ENCODE measurements at places on chromosomes 1 and 21.

DNA sequence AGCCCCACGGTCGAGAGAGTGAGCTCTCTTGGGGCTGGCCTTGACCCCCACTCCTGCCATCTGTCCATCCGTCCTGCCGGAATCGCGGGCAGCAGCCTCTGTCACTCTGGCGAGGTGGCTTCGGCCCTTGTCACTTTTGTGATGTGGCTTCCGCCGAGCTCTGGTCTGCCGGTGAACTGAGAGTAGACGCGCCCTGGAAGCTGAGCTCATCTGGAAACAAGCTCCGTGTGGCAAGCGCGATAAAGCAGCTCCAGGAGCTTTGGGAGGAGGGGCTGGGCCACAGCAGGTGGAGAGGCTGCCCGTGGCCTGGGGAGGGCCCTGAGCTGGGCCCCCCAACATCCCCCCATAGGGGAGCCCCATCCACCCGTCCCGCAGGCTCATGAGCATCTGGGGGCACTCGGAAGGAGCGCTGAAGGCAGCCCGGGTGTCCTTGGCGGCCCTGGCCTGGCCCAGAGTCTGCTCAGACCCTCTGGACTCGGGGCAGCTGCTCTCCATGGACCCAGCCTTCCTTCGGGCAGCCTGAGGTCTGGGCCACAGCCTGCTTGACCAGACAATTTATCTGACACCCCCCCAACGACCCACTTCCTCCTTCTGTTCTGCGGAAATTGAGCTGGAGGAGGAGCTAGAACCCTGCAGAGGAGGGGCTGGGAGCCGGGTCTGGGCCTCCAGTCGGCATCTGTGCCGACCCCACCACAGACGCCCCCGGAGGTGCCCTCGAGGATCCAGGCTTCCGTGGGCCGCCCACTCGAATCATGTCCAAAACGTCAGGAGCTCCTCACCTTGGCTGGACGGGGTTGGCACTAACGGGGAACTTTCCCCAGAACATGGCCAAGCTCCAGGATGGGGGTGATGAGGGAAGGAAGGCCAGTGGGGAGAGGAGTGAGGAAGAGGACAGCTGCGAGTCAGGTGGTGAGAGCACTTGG is 59.1 kb downstream of the SLC19A1 start:
- no peak for DNase-seq

DNA sequence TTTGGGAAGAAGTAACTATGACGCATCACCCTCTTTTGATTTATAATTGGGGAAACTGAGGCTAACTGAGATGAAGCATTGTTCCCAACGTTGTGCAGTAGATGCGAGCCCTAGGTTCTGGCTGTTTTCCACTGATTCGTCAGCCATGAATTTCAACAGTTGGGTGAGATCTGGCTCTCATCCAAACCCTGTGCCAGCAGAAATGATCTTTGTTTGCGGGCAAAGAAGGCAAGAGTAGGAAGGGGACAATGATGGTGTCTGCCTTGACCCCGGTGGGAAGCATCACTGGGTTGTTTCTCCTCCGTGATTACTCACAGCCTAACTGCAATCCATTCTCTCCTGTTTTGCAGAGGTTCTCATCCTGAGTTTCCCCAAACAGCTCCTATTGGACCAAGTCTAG is 142.3 kb downstream of the MIS18A start:
- DNase-seq, result no peak

DNA sequence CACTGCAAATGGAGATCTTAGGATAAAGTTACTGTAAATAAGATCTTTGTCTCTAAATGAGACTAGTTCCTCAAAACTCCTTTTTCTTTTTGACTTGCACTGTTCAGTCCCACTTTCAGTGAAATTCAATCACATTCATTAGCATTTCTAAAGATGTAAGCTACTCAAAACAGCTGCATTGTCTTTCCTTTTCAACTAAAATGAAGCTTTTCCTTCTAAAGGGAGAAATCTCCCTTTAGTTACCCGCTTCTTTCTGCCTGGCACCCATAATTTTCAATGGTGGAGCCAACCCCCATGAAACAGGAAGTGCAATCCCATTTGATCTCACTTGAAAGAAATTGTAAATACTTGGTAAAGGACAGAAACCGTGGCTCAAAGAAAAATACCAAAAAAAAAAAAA is 387.4 kb upstream of the PKN2 start:
- DNase-seq, result no peak

DNA sequence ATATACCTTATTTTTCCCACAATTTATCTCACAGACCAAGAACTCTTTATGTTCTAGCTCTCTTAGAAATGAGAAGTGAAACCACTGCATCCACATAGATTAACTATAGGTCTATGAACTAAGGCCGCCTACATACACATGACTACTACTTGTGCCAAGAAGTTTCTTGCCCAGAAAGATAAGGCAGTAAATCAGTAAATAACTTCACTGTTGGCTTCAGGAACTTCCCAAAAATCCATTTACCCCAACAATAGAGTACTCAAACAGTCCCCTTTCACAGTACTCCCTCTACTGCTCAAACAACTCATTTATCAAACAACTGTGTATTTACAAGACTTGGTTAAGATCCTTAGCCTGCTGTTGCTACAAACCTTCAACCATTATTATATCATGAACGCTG is 96.5 kb downstream of the NME7 start:
- no peak for DNase-seq

DNA sequence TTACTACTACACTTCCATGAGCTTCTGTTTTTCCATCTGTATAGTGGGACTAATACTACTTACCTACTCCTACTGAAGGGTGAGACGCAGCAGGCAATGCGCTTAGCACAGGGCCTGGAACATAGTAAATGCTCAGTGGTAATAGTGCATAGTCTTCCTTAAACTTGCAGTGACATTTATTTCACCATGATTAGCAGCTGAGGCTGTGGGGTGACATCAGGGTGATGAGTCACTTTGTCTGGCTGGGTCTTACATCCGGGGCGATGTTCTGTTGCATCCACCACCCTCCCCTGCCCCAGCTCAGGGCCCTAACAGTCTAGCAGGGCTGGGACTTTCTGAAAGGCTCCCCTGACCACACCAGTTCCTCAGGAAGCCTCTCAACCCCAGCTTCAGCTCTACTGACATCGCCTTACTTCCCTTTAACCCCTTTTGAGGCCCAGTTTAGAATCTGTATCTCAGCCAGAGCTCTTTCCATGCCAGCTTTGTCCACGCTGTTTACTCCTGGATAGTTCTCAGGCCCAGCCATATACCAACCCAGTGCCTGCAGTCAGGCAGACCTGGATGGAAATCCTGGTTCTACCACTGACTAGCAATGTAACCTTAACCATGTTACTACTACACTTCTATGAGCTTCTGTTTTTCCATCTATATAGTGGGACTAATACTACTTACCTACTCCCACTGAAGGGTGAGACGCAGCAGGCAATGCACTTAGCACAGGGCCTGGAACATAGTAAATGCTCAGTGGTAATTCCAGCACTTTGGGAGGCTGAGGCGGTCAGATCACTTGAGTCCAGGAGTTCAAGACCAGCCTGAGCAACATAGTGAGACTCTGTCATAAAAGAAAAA is 66.3 kb downstream of the CD58 start:
- DNase-seq, result peak; percentile 58

DNA sequence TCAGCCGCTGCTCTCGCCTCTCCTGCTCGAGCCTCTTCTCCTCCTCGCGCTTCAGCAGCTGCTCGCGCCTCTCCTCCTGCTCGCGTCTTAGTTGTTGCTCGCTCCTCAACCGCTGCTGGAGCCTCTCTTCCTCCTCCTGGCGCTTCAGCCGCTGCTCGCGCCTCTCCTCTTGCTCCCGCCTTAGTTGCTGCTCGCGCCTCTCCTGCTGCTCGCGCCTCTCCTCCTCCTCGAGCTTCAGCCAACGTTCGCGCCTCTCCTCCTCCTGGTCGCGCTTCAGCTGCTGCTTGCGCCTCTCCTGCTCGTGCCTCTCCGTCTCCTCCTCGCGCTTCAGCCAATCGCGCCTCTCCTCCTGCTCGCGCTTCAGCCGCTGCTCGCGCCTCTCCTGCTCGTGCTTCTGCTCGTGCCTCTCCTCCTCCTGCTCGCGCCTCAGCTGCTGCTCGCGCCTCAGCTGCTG is 3.7 kb downstream of the TCHH start:
- DNase-seq, result peak; percentile 52

- peak; percentile 65 for DNase-seq
Measured at GRCh38 chr1:224124220-224124619, 10.3 kb downstream of the FBXO28 start.

DNA sequence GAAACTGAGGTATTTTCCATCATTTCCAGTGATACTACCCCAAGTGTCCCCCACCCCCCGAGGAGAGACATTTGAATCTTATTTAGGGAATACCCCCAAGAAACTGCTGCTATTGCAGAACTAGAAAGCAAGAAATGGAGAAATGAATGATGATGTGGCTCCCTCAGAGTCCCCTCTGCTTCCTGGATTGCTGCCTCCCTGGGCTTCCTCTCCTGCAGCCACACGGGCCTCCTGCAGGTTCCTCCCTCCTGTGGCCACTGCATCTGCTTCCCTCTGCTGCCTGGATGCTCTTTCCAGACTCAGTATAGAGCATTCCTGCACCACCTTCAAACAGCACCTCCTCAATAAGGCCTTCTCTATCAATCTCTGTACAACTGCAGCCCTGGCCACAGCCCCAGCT is 69.3 kb downstream of the SLC25A24 start:
- DNase-seq, result no peak
